ENCODE measurements at places on chromosomes 3 and 15. TPM values are rescaled to one million over a fixed set of nuclear protein-coding genes. Genes with fewer than 3 reads are reported as not detected.

The ONECUT1 gene
- not detected for polyA plus RNA-seq

The KLHDC8B gene
- 84.0 TPM for polyA plus RNA-seq

The FBXL2 gene
- polyA plus RNA-seq = 8.0 TPM

The GASK1A gene
- 6.1 TPM for polyA plus RNA-seq

The MUC13 gene
- not detected for polyA plus RNA-seq

The SKOR1 gene
- 0.67 TPM for polyA plus RNA-seq

The OCA2 gene
- polyA plus RNA-seq = 4.5 TPM

The CTXND1 gene
- 1.4 TPM for polyA plus RNA-seq

The PIF1 gene
- 8.6 TPM for polyA plus RNA-seq

The HESX1 gene
- 2.1 TPM for polyA plus RNA-seq

The NRROS gene
- 5.7 TPM for polyA plus RNA-seq

The GPR156 gene
- 2.7 TPM for polyA plus RNA-seq

The PYGO1 gene
- 8.0 TPM for polyA plus RNA-seq

The SUCNR1 gene
- 0.10 TPM for polyA plus RNA-seq

The CLDN1 gene
- polyA plus RNA-seq = 2.5 TPM

The NR1I2 gene
- 0.43 TPM for polyA plus RNA-seq

The STRA6 gene
- 0.68 TPM for polyA plus RNA-seq

Measured in hindlimb muscle (tissue), 1 donor.